NCI-H510A treated with DMSO at 0.1 percent for 48 hours (cell line): ENCODE measurements at places on chromosomes 7 and 10.
A peak's percentile ranks its signal among the peaks of the same experiment; 100 is the strongest.

- no peak for DNase-seq
Observed at GRCh38 chr7:17305387-17306171, 7.1 kb downstream of the AHR start.

DNA sequence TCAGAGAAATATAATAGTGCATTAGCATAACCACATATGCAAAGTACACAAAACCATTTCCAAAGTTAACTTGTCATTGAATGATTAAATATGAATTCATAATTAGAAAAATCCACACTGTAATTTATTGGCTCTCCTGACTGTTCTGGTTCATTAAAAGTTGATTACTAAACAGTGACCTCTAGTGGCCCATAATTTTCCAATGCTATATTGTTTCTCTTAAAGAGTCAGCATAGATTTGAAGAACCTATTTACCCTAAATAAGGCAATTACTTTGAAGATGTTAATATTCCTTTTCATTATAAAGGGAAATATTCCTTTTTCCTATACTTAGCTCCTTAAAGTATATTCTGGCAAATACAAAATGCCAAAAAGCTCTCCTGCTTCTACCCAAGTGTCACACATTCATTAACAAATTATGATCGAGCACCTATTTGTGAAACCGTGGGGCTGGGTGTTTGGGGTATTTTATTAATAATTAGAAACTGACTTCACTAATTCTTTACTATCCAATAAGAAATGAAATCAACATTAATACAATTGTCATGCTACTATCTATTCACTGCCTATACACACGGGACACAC is 86.2 kb downstream of the HIBADH start:
- peak; percentile 77 for DNase-seq

DNA sequence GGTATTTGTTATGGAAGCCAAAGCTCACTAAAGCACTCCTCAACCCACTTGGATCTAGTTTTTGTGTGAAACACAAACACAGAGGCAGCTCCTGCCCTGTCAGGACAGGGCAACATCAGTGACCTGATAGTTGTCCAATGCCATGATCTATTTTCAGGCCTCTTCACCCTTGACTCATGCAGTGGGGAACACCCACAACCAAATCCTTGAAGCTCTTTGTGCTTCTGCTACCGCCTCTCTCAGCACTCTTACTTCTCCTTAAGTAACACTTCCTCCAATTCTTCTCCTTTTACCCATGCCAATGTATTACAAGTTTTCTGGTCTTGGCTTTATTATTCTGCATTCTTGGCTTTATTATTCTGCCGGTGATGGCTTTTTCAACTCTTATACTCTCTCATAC is 425.3 kb downstream of the INHBA start:
- DNase-seq: no peak

DNA sequence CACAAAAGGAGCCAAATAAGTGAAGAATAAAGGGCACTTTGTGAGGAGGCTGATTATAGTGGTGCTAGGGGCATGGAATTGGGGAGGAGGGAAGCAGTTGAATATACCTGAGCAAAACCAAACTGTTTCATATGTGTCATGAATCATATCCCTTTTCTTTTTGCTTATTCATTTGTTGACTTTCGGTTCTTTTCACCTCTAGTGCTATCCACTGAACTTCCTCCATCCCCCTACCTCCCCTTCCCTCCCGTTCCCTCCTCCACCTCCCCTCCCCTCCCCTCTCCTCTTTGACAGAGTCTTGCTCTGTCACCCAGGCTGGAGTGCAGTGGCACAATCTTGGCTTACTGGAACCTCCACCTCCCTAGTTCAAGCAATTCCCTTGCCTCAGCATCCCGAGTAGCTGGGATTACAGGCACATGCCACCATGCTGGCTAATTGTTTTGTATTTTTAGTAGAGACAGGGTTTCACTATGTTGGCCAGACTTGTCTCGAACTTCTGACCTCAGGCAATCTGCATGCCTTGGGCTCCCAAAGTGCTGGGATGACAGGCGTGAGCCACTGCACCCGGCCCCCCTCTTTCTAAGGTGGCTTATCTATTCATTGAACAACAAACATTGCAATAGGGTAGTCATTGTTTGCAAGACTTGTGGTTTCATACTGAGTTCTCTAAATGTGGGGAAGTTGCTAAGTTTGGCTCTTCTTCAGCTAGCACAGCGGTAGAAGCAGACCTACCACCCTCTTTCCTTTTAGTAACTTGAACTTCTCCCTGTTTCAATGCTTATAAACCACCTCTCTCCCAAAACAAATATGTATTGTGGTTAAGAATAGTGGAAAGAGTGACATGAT is 150.4 kb upstream of the PRPS1L1 start:
- DNase-seq: no peak

- DNase-seq: no peak
Observed at GRCh38 chr7:71504697-71505441, 372.9 kb downstream of the GALNT17 start.

DNA sequence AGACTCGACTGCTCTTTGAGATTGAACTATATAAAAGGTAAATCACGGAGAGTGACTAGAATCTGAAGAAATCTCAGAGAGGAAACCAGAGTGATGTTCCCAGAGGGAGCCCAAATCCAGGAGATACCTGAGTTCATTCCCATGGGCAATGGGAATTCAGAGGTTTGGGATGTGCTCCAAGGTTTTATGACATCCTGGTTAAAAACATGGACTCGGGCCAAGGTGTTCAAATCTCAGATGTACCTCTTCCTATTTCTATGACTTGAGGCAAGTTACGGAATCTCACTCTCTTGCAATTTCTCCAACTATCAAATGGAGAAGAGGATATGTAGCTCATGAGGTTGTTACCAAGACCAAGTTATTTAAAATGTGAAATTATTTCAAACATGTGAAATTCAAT is 54.5 kb upstream of the RAB18 start:
- DNase-seq: no peak

GRCh38 chr7:29350351-29350750 is 155.8 kb downstream of the CHN2 start:
- DNase-seq: peak; percentile 25

DNA sequence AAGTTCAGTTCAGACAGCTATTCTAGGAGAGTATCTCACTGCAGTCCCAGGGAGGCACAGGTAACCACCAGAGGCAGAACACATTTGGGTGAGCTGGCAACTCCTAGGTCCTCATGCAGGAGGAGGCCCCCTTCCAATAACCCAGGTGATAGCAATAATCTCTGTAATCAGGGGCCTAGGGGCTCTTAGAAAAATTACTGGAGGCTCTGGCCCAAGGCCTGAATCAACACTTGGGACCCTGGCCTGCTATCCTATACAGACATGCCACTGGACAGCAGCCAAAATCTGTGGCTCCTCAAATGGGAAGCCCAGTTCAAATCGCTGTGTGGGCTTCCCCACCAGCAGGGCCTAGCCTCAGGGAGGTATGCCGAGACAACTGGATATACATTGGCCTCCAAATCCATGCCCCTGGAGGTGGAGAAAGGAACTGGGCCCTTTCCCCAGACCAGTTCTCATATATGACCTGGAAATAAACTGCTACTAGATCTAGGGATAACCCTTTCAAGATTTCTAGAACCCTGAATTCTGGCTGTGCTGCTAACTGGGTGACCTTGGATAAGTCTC is 1.6 kb downstream of the AVPI1 start:
- peak; percentile 13 for DNase-seq

DNA sequence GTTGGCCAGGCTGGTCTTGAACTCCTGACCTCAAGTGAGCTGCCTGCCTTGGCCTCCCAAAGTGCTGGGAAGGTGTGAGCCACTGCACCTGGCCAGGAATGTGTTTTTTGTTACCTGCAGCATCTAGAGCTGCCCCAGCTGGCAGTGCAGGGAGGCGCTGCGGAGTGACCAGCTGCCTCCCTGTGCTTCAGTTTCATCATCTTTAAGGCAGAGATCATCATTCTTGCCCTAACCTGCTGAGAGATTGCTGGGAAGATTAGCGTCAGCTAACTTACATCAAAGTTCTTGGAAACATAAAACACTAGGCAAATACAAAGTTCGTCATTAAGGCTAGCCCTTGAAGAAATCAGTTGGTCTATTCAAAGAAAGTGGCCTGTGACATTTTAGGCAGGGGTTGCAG is 2.3 kb downstream of the ZNF282 start:
- no peak for DNase-seq

DNA sequence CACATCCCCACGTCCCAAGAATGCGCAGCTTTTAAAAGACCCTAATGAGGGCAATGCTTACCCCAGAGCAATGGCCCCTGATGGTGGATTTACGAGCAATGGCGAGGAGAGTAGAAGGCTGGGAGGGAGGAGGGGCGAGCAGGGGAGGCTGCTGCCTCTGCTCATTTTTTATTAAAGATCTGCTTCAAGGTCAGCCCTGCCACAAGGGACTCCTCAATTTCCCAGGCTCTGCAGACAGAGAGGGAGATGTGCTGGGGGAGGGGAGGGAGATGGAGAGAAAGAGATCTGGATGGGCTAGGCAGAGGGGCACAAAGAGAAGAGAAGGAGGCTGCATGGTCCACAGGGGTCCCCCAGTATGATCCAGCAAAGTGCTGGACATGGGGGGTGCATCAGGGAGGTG is 7.8 kb upstream of the SRRM3 start:
- no peak for DNase-seq

GRCh38 chr7:38312821-38313220 is 39.4 kb upstream of the TARP start:
- no peak for DNase-seq

- no peak for DNase-seq
Observed at GRCh38 chr7:18698258-18698734, 202.7 kb downstream of the HDAC9 start.

GRCh38 chr7:1181640-1182039 is 21.6 kb upstream of the ZFAND2A start:
- DNase-seq: no peak

GRCh38 chr7:14836571-14837189 is 65.9 kb downstream of the DGKB start:
- DNase-seq: peak; percentile 43

- no peak for DNase-seq
Observed at GRCh38 chr7:18846765-18847215, 270.6 kb downstream of the TWIST1 start.

GRCh38 chr7:7889791-7890568 is 78.6 kb upstream of the GLCCI1 start:
- no peak for DNase-seq

- DNase-seq: no peak
Observed at GRCh38 chr10:88661018-88661417, 3.2 kb upstream of the LIPF start.

DNA sequence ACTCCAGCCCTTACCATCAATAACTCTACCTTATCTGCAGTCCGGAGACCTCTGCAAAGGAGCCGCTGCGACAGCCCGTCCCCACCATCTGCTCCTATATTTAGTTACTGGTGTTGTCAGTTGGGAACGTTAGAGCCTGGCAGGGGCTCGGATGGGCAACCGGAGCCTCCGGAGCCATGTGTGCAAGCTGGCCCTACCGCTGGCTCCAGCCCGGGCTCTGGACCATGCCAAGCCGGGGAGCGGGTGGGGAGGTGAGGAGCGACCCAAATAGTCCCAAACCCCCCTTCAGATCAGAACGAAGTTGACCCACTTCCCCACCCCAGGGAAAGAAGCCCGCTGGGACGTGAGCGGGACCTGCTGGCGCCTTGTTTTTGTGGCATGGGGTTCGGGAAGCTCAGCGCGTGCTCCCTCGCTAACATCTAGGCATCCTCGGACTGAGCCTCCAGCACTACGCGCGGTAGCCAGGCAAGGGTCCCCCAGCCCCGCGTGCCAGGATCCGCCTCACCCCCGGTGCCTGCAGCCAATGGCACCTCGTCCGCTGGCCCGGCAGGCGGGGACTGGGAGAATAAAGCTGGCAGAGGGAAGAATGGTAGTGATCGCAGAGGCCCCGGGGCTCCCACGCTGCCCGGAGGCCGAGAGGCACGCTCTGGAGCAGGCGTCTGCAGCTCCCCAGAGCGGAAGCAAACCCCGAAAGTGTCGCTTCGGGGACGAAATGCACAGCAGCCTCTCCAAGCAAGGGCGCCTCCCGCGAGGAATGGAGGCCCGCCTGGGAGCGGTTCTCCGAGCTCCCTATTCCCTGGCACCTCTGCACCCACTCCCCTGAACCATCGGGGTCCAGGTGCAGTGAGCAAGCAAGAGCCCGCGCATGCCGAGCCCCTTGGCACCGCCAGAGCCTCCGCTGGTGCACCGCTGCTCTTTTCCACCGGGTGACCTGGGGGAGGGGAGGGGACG is 679 bp downstream of the LRRC20 start:
- peak; percentile 50 for DNase-seq

DNA sequence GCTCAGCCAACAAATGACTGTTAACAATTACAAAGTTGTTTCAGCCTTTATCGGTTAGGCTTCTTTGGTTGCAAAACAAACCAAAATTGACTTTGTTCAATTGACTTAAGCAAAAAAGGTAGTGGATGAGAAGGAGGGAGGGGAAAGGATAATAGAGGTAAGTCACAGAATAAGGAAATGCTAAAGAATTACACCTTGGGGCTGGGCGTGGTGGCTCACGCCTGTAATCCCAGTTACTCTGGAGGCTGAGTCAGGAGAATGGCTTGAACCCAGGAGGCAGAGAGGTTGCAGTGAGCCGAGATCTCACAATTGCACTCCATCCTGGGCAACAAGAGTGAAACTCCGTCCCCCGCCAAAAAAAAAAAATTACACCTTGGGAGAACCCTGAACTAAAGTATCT is 41.4 kb downstream of the AHCYL2 start:
- DNase-seq: no peak

- DNase-seq: no peak
Observed at GRCh38 chr10:87923233-87923632, 59.8 kb downstream of the PTEN start.

DNA sequence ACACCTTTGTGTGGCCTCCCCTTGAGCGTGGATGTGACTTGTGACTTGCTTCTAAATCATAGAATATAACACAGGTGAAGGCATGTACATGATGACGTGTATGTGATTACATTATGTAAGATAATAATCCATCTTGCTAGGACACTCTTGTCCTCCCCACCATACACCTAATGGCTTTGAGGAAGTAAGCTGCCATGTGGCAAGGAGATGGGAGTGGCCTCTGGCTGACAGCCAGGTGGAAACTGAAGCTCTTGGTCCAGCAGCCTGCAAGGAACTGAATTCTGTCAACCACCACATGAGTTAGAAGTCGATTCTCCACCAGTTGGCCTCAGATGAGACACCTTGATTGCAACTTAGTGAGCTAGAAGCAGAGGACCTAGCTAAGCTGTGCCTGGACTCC is 67.4 kb upstream of the ELN start:
- DNase-seq: no peak

GRCh38 chr10:22623633-22624253 is 90.6 kb downstream of the PIP4K2A start:
- DNase-seq: peak; percentile 24
